ENCODE measurements at places on chromosomes 12 and 14. TPM values are rescaled to one million over a fixed set of nuclear protein-coding genes. Genes with fewer than 3 reads are reported as not detected.

ANKRD9 gene
- 35.6 TPM for total RNA-seq

PLA2G1B gene
- total RNA-seq = not detected

KERA gene
- not detected for total RNA-seq

GYS2 gene
- not detected for total RNA-seq

TAS2R14 gene
- total RNA-seq = 3.1 TPM

PTHLH gene
- total RNA-seq = 2.7 TPM

OR6C2 gene
- not detected for total RNA-seq

LRRC9 gene
- total RNA-seq = not detected

DIO2 gene
- total RNA-seq = not detected

NAA30 gene
- 21.4 TPM for total RNA-seq

LPAR5 gene
- 3.8 TPM for total RNA-seq

LRRC10 gene
- total RNA-seq = not detected

CPSF6 gene
- 35.6 TPM for total RNA-seq

PZP gene
- total RNA-seq = not detected

RNF212B gene
- not detected for total RNA-seq

OR11H12 gene
- total RNA-seq = not detected

SLC10A1 gene
- total RNA-seq = not detected

OR4K5 gene
- total RNA-seq = not detected

LTBP2 gene
- 81.5 TPM for total RNA-seq

FOXA1 gene
- 8.2 TPM for total RNA-seq

PCED1B gene
- 4.8 TPM for total RNA-seq

ASCL1 gene
- not detected for total RNA-seq

ADAM20 gene
- 0.14 TPM for total RNA-seq

LHX5 gene
- 0.50 TPM for total RNA-seq

MYRFL gene
- 0.13 TPM for total RNA-seq

RD3L gene
- not detected for total RNA-seq

SLC8A3 gene
- not detected for total RNA-seq

CIT gene
- total RNA-seq = 4.3 TPM

CLEC2A gene
- not detected for total RNA-seq

KRT83 gene
- total RNA-seq = not detected

SH2B3 gene
- total RNA-seq = 30.5 TPM

MYF5 gene
- total RNA-seq = not detected

TMEM179 gene
- not detected for total RNA-seq

TOMM20L gene
- total RNA-seq = not detected

CLEC9A gene
- not detected for total RNA-seq

RBMS2 gene
- 37.2 TPM for total RNA-seq

LRTM2 gene
- total RNA-seq = not detected

FGF6 gene
- total RNA-seq = not detected

CCDC184 gene
- 0.82 TPM for total RNA-seq

ACSM4 gene
- not detected for total RNA-seq

C12orf60 gene
- total RNA-seq = 4.9 TPM

CCDC38 gene
- total RNA-seq = not detected

APOLD1 gene
- total RNA-seq = 1.4 TPM

BHLHE41 gene
- total RNA-seq = 9.0 TPM

ZNF740 gene
- 9.1 TPM for total RNA-seq

KCNC2 gene
- total RNA-seq = not detected

SOAT2 gene
- not detected for total RNA-seq

SLC16A7 gene
- total RNA-seq = 1.8 TPM

BRMS1L gene
- total RNA-seq = 6.4 TPM

RAB3IP gene
- 57.1 TPM for total RNA-seq

GPHB5 gene
- not detected for total RNA-seq

FAM90A1 gene
- total RNA-seq = 0.63 TPM

STAT2 gene
- 125 TPM for total RNA-seq

CCDC196 gene
- total RNA-seq = not detected

CPNE6 gene
- total RNA-seq = not detected

TSHR gene
- total RNA-seq = not detected

Measured in kidney epithelial cell (primary cell).